Type B pancreatic cell (in vitro differentiated cells): ENCODE measurements at places on chromosomes 13 and 19. TPM values are rescaled to one million over a fixed set of nuclear protein-coding genes. Genes with fewer than 3 reads are reported as not detected.

FXYD3 gene
- 77.5 and 157 TPM in 2 replicates for total RNA-seq

IGFLR1 gene
- total RNA-seq, result 1.5 and 3.8 TPM in 2 replicates

ZNF329 gene
- 12.5 and 14.5 TPM in 2 replicates for total RNA-seq

CFAP97D2 gene
- total RNA-seq, result not detected in 2 replicates

STARD13 gene
- 12.1 and 24.7 TPM in 2 replicates for total RNA-seq

CPAMD8 gene
- total RNA-seq, result 27.6 and 42.9 TPM in 2 replicates
